Activated CD4-positive, alpha-beta T cell treated with anti-CD3 and anti-CD28 coated beads, Interleukin-2, amount 50 U/mL, for 24 hours (primary cell): ENCODE measurements at places on chromosomes 11 and 22.

GRCh38 chr11:63639199-63639832, 25.1 kb upstream of the PLAAT3 start:
- DNase-seq: no peak

- DNase-seq: no peak
Observed at GRCh38 chr22:46102159-46102558, 48.2 kb upstream of the PPARA start.

GRCh38 chr11:31340903-31341572, 28.5 kb downstream of the DCDC1 start:
- no peak for DNase-seq

- DNase-seq: no peak
Observed at GRCh38 chr11:2209900-2210321, 38.3 kb upstream of the TH start.

DNA sequence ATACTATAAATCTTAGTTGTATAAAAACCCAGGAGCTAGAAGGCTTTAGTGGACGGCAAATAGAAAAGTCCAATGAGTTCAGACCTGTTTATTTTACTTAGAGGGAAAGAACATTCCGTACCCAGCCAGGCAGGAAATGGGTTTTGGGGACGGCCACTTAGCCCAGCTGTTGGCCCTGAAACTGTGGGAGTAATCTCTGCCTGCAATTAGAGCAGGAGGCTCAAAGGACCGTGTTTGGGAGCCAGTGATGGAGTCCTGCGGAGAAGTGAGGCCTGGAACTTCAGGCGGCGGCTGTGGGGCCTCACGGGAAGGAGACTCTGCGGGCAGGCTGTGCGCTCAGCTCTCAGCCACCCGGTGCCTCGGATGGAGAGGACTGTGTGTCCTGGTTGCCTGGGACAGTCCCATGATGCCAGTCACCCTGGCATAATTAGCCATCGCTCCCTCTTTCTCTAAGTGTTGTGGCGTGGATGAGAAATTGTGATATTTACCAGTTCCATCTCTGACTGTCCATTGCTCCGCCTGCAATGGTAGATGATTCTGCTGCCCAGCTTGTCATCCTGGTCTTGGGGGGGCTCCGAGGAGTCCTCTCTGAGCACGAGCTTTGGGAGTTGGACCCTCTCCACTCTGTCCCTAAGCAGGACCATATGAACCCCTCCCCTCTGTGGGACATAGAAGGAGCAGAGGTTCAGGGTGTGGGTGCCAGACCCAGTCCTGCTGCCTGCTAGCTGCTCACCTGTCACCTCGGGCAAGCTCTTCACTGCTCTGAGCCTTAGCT, 530.3 kb downstream of the TBC1D22A start:
- no peak for DNase-seq

DNA sequence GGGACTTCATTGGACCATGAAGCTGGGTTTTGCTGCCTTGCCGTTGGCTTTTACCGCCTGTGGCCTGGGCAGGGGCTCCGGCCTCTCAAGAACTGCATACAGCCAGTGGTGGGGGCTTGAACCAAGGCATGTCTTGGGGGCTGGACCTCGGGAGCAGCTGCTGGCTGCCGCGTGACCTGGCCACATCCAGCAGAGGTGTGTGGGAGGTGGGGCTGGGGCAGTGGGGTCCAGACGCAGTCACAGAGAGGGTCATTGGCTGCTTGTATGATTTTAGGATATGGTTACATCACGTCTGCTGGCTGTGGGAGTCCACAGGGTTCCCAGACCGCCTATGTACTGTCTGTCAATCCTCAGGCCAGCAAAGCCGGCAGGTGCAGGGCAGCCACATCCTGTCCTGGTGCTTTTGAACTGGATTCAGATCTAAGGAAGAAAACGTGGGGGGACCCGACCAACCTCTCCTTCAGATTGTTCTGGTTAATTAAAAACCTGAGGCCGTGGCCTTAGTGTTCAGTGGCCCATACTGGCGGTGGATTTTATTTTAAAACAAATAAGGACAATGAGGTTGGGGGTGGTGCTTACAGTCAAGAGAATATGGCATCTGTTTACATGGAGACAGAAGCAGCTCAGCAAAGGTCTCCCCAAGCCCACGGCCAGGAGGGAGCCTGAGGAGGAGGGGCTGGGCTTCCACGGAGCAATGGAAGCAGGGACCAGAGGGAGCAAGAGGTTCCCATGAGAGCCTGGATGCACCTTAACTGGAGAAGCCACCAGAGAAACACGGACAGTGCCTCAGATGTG, 426.0 kb downstream of the TBC1D22A start:
- DNase-seq: no peak

DNA sequence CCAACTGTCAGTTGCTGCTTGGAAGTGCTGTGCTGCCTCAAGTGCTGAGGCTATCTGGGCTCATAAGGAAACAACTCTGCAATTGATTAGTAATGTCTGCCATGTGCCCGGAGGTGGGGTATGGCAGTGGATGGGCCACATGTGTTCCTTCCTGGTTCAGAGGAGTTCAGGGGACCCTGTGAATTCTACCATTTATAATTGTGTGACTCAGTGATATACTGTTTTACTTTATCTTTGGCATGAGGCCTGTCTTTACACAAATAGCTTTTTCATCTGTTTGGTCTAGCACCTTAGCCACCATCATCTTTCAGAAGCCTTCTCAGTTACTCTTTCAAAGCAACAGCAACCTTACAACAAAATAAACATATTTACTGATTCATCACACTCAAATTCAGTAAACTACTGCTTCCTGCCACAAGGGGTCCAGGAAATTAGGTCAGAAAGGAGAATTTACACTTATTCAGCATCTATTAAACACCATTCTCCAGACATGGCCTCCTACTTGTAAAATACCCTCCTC, 20.9 kb downstream of the DKK3 start:
- DNase-seq: no peak

GRCh38 chr11:96306600-96306932, 36.4 kb downstream of the MAML2 start:
- DNase-seq: no peak

GRCh38 chr11:3984896-3985295, 109.7 kb upstream of the RRM1 start:
- peak; percentile 11 for DNase-seq
